ENCODE measurements at places on chromosomes 2 and 18.

- DNase-seq: no peak
Observed at GRCh38 chr2:197078535-197078934, 152.0 kb upstream of the PGAP1 start.

GRCh38 chr2:130327703-130328527 lies 14.8 kb upstream of the IMP4 start:
- DNase-seq: no peak

DNA sequence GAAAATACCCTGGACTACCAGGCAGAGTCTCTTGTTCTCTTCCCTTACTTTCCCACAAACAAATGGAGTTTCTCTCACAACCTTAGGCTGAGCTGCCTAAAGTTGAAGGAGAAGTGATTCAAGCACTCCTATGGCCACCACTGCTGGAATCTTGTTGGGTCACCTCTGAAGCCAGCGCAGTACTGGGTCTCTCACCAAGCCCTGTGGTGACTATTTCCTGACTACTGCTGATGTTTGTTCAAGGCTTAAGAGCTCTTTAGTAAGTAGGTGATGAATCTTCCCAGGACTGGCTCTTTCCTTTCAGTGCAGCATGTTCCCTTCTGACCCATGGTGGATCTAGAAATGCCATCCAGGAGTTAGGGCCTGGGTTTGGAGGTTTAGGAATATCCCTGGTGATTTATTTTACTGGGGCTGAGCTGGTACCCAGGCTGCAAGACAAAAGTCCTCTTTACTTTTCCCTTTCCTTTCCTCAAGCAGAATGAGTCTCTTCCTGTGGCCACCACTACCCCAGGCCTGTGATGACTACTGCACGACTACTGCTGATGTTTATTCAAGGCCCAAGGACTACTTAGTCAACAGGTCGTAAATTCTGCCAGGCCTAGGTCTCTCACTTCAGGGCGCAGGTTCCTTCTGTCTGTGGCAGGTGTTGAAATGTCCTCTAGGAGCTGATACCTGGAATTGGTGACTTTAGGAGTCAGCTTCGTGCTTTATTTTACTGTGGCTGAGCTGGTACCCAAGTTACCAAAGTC lies 121.8 kb downstream of the SLC4A10 start:
- DNase-seq: no peak

DNA sequence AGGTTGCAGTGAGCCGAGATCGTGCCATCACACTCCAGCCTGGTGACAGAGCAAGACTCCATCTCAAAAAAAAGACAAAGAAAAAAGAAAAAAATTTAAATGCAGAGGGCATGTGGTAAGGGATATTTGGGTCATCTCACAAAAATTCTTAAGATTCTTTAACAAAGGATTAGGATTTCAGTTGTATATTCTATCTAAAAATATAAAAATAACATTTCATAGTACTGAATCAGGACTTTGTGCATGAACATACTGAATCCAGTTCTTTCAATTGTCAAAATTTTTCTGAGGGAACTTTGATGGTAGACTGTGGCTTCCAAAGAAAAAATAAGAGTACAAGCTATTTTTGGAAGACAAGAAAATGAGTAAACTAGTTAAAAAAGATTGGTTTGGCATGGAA lies 6.5 kb upstream of the PPP3R1 start:
- no peak for DNase-seq

All from activated naive CD8-positive, alpha-beta T cell treated with anti-CD3 and anti-CD28 coated beads, Interleukin-2, amount 50 U/mL, for 16 hours (primary cell).